ENCODE measurements at places on chromosomes 3 and 15.

GRCh38 chr3:127707851-127708411, 35.2 kb downstream of the ABTB1 start:
- no peak for DNase-seq

GRCh38 chr3:62567097-62568021, 194.0 kb upstream of the FEZF2 start:
- no peak for DNase-seq

GRCh38 chr15:74790080-74790916, 8.4 kb downstream of the CSK start:
- DNase-seq, result no peak

DNA sequence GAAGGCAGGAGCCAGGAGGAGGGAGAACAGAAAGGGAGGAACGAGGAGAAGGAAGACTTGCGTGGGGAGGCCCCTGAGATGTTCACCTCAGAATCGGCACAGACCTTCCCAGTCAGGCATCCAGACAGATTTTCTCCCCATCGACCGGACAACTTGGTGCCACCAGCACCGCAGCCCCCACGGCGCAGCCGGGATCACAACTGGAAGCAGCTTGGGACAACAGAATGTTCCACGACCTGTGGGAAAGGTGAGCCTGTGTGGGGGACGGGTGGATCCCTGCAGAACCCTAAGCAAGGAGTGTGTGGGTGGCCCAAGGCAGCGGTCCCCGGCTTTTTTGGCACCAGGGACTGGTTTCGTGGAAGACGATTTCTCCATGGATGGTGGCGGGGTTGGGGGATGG, 72.6 kb upstream of the NR2E3 start:
- DNase-seq, result no peak

DNA sequence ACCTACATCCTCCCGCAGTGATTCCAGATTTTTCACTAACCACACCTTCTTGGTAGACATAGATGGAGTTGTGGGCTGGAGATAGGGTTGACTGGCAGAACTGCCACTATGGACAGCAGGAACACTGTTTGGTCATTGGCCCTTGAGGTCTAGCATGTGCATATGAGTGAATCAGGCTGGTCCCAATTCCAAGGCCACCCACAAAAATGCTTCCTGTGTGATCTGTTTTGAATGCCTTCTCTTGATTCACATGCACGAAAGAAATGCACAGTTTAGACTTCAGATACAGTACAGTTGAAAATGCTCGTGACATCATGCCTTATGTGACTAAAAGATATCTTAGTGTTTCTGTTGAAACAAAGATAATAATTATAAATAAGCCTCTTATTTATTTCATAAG, 285.8 kb upstream of the SEMA6D start:
- DNase-seq, result no peak

- no peak for DNase-seq
These were observed 64.2 kb downstream of the SCAPER start for GRCh38 chr15:76840830-76841460.

- no peak for DNase-seq
These were observed 61.0 kb downstream of the TMEM44 start for GRCh38 chr3:194572143-194572789.

DNA sequence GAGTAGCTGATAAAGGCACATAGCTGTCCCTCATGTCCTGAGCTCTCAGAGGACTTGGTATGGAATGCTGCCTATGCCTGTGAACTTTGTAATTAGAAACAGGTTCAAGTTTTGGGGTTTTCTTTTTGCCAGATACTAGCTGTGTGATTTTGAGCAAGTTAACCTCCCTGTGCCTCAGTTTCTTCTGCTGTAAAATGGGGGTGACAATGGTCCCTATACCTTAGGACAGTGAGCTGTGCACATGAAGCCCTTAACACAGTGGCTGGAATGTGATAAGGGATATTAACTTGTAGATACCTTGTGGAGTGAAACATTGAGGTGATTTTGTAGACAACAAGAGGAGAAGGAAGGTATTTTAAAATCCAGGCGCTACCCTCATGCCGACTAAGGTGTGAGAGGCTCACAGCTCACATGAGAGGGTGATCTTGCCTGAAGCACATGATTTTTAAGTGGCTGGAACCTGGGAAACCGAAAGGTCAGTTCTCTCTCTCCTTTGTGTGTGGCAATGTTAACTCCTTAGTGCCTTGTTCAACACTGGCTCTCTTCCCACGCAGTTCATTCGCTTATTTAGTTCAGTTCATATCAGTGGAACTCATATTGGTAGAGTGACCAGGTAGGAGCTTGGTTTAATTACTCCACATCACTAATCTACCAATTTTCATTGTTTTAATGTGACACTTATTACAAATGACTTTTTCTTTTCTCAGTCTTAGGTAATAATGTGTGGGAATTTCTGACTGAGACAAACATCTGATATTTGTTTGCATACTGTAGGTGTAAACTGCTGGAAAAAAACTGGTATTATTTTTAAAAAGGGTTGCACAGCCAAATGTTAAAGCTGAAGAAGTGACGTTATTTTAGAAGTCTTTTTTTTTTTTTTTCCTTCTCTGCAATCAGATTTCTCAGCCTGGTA, 236.2 kb downstream of the ITPR1 start:
- no peak for DNase-seq

DNA sequence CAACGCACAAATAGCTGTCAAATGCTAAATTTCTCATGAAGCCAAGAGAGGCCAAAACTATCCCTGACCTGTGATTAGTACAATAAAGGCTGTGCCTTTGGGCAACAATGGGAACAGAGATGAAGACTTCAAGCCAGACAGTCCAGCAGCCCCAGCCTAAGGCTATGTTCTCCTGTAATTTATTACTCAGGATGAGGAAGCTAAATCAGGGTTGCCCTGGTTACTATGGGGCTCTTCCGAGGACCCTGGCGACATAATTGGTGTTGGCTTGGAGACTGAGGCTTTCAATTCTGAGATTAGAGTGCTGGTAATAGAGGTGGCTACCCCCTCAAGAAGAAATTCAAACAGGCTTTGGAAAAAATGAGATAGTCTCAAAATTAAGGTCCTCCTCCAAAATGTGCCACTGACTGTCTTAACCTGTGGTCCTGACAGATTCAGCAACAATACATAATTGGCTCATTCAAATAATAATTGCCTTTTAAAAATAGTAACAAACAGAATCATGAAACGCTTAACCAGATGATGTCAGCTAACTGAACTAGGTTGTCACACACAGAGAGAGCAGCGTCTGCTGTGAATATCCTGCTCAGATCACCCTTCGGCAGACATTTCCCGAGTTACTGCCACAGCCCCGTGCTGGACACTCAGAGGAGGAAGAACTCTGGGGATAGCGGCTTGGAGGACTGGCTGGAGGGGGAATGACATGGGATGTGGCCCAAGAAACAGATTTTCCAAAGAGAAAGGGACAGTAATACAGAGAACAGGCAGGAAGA, 43.0 kb downstream of the NSMCE3 start:
- DNase-seq, result no peak

- no peak for DNase-seq
These were observed 7.6 kb downstream of the NR1D2 start for GRCh38 chr3:23952646-23953045.

GRCh38 chr3:140570602-140571001, 107.3 kb upstream of the TRIM42 start:
- no peak for DNase-seq

- no peak for DNase-seq
These were observed 7.8 kb downstream of the GLDN start for GRCh38 chr15:51349156-51349844.

DNA sequence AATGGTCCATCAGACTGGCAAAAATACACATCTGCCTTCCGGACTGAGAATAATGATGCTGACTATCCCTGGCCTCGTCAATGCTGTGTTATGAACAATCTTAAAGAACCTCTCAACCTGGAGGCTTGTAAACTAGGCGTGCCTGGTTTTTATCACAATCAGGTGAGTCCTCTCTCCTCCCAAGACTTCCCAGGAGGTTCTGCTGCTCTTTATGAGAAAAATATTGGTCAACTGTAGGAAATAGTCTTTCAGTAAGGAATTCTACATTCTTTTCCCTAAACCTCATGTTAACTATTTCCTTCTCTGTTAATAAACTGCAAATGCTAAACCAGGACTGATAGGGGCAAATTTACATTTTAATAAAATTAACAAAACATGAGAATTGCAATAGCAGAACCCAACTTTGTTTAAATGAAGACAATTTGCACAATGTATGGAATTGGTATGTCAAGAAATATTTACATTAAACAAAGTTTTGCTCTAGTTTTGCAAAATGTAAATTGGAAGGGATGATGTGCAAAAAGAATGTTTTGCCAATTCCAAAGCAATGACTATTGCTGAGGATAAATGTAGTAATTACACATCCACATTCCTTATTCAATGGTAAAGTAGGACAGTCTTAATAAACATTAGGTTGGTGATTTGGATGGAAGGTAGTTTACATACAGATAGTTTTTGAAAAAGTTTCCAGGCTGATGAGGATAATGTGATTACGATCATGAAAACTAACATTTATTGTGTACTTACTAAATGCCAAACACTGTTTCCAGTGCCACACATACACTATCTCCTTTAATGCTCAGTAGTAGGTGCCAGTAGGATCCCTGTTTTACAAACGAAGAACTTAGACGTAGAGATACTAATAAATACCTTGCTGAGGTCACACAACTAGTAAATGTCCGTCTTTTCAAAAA, 21.1 kb downstream of the UPK1B start:
- DNase-seq, result no peak

DNA sequence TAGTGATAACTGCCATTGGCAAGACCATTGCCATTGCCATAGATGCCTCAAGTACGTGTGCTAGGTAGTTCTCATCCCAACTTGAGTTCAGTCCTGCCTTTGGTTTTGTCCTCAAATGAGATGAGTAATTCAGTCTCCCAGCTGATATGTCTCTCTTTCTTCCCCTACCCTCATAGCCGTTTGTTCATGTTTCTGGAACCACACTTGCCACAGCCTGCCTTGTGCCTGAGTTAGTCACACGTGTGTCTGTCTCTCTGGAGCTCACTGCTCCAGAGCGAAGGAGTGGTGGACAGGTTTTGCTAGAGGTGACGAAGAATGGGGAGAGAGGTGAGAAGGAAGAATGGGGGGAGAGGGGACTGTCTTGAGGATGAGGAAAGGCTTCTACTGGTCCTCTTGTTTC, 88.0 kb upstream of the IGF1R start:
- DNase-seq, result no peak

GRCh38 chr3:77329116-77329515, 289.2 kb downstream of the ROBO2 start:
- no peak for DNase-seq

DNA sequence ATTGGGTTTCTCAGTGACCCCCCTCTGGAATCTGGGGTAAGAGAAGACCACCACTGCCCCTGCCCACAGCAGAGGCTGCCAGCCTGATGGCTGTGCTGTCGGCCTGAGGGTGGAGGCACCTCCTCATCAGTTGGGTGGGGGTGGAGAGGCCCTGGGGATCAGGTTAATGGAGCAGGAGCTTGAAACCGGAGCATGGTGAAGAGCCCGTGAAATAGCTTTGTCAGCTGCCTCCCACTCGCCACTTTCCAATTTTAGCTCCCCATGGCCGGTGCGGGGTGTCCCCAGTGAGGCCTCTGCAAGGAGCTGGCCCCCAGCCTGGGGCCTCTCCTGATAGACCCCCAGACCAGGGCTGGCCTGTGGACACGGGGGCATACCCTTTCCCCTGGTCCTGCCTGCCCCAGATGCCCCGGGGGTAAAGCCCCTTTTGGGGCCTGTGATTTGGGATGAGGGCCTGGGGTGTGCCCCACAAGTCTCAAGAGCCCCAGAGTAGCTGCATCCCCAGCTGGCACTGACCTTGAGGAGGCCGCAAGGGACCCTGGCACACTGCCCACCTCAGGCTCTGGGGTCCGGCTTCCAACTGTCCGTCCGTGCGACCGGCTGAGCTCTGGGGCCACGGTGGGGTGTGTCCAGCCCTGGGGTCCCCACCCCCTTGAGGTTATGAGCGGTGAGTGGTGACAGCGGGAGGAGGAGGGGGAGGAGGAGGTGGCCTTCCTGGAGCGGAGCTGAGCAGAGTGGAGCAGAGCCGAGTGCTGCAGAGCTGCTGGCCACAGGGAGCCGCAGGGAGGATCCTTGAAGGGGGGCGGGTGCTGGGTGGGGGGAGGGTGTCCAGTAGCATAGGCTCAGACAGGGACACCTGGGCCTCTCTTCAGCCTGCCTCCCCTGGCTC, at the start of gene HHATL:
HHATL (minus strand) TSS at position 733 of the 886 bp plus-strand sequence. CDS start 1,972 bp downstream, outside the sequence.
- DNase-seq, result peak; percentile 81

DNA sequence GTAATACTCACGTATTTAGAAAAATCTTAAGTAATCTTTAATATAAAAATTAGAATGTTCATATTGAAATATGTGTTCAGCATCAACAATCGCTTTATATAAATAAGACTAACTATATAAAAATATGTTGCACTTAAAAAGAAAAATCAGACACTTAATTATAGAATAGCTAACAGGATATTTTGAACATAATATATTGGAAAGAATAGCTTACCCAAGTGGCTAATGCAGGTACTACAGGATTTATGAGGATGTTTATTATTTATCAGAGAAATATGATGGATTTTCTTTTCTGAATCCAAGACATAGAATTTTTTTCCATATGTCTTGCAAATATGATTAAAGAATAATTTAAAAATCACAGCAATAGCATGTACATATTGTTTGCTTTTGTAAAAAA, 567.9 kb upstream of the GBE1 start:
- DNase-seq, result no peak

GRCh38 chr15:46413799-46414198, 779.0 kb downstream of the SQOR start:
- no peak for DNase-seq

DNA sequence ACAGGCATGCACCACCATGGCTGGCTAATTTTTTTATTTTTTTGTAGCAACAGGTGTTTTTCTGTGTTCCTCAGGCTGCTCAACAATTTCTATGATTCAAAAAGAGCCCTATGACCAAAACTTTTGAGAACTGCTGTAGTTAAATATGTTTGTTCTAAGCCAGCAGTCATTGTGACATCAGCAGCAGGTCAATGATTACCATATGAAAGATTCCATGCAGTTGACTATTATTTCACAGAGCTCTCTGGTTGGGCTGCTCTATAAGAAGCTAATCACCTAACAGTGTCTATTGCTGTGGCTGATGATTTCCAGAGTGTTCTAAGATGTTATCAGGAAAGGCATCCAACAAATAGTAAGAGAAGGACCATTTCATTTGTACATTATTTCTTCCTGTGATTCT, at the start of gene CCDC54:
CCDC54 (plus strand) TSS at position 289 of the 400 bp plus-strand sequence. CDS start 149 bp downstream, outside the sequence.
- DNase-seq, result no peak

DNA sequence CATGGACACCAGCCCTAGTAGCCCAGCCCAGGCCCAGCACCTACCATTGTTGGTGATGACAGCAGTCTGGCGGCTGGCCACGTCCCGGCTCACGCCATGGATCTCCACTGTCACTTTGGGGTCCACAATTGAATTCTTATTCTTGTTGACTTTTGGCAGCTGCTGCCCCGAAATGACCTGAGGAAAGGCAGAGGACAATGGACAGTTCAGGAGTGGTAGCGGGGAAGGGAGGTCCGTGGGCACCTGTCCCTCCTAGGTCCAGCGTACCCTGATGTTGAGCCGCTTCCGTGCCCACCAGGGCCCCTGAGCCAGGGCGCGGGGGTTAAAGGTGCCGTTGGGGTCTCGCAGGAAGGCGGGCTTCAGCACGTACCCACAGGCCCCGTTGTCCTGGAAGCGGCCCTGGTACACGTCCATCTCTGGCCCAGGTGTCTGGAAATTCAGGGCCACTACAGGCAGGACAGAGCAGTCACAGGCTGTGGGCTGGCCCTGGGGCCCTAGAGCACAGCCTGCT, 17.7 kb downstream of the VILL start:
- DNase-seq, result no peak

Data from WERI-Rb-1 (cell line).